H4 (cell line): ENCODE measurements at places on chromosomes 1 and 21. TPM values are rescaled to one million over a fixed set of nuclear protein-coding genes. Genes with fewer than 3 reads are reported as not detected.

The TDRD5 gene
- not detected in 2 replicates for total RNA-seq

The PARS2 gene
- 6.1 and 7.0 TPM in 2 replicates for total RNA-seq

The TMEM201 gene
- total RNA-seq = 3.9 and 5.0 TPM in 2 replicates

The RAB42 gene
- not detected in 2 replicates for total RNA-seq

The RGS5 gene
- total RNA-seq = 0.68 TPM in 1 of 2 replicates, not detected in the other

The HOOK1 gene
- total RNA-seq = 0.02 TPM in 1 of 2 replicates, not detected in the other

The PCP4 gene
- total RNA-seq = not detected in 2 replicates

The TACSTD2 gene
- total RNA-seq = not detected in 2 replicates

The FCGR2B gene
- total RNA-seq = not detected in 2 replicates

The RGS18 gene
- 11.9 and 19.3 TPM in 2 replicates for total RNA-seq

The S100A10 gene
- total RNA-seq = 58.6 and 87.8 TPM in 2 replicates

The JAM2 gene
- 0.70 and 3.1 TPM in 2 replicates for total RNA-seq

The SPRR2A gene
- total RNA-seq = not detected in 2 replicates

The THEM5 gene
- not detected in 2 replicates for total RNA-seq

The PGLYRP4 gene
- total RNA-seq = not detected in 2 replicates

The AJAP1 gene
- 3.6 and 6.1 TPM in 2 replicates for total RNA-seq

The CRYBG2 gene
- not detected in 2 replicates for total RNA-seq

The KDF1 gene
- not detected in 2 replicates for total RNA-seq
